ENCODE measurements at places on chromosomes 11 and 22.

GRCh38 chr11:2251138-2251537, 19.2 kb downstream of the ASCL2 start:
- no peak for DNase-seq

- no peak for DNase-seq
These were observed 2.5 kb downstream of the CELF1 start for GRCh38 chr11:47550288-47551047.

- DNase-seq: no peak
These were observed 812 bp downstream of the FADD start for GRCh38 chr11:70203751-70204465.

- peak; percentile 93 for DNase-seq
These were observed 69.7 kb upstream of the EP300 start for GRCh38 chr22:41022470-41023298.

GRCh38 chr11:61486011-61486620, 22.4 kb upstream of the LRRC10B start:
- DNase-seq: no peak

DNA sequence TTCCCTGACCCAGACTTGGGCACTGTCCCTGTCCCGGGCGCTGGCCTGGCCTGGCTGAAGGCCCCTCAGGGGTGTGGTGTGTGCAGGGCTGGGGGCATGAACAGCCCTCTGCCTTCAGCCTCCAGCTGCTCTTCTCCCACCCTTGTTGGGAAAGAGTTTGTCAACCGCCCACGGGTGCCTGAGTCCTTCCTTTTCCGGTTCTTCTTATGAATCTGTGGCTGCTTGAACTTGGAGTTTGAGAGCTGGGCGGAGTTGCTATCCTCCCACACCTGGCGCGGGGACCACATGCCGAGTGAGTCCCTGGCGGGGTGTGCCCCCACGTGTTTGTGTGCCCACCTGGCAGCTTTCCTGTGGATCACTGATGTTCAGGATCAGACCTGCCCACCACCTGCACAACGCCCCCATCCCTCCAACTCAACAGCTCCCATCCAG, 13.4 kb downstream of the NFAM1 start:
- no peak for DNase-seq

DNA sequence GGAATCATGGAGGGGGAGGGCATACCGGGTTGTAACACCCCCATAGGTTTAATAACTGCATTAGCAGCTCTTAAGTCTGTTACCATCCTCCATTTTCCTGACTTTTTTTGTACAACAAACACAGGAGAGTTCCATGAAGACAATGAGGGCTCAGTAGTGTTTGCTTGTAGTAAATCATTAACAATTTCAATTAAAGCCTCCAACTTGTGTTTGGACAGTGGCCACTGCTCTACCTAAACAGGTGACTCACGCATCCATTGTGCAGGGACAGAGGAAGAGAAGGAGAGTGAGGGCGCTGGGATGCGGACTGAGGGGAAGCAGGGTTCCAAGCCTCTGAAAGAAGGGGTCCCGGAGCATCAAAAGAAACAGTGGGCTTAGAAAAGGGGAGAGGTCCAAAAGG, 21.3 kb upstream of the MTNR1B start:
- DNase-seq: no peak

DNA sequence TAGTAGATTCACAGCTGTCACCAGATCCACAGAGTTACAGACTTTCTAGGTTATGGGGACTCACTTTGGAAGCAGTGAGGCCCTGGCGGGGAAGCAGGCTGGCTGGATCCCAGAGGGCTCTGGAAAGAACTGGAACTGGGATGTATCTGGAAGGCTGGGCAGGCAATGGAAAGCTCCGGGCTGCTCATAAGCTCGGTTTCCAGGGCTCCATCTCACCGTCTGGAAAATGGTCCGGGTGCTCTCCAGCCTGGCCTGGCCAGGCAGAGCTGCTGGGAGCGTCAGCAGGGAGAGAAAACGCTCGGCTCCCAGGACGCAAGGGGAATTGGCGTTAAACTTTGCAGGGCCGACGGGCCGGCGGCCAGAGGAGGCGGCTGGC, 335 bp upstream of the SEZ6L start:
- DNase-seq: peak; percentile 75

DNA sequence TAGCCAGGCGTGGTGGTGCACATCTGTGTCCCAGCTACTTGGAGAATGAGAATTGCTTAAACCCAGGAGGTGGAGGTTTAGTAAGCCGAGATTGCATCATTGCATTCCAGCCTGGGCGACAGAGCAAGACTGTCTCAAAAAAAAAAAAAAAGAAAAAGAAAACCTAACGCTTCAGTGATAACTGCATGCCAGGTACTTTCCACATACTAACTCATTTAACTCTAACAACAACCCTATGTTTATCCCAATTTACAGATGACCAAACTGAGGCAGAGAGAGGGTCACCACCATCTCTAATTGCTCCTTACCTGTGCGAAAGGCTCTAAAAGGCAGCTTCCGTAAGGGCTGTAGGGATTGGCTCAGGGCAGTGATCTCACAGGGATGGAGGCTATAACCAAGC, 11.6 kb downstream of the PISD start:
- no peak for DNase-seq

- no peak for DNase-seq
These were observed 562.0 kb downstream of the MN1 start for GRCh38 chr22:27239520-27239919.

GRCh38 chr11:78791254-78791653, 216.6 kb upstream of the NARS2 start:
- DNase-seq: peak; percentile 51

- DNase-seq: peak; percentile 89
These were observed 99.4 kb downstream of the MIAT start for GRCh38 chr22:26756675-26757293.

GRCh38 chr22:26722159-26722558, 64.8 kb downstream of the MIAT start:
- no peak for DNase-seq

- no peak for DNase-seq
These were observed 114.6 kb upstream of the BID start for GRCh38 chr22:17888855-17889254.

DNA sequence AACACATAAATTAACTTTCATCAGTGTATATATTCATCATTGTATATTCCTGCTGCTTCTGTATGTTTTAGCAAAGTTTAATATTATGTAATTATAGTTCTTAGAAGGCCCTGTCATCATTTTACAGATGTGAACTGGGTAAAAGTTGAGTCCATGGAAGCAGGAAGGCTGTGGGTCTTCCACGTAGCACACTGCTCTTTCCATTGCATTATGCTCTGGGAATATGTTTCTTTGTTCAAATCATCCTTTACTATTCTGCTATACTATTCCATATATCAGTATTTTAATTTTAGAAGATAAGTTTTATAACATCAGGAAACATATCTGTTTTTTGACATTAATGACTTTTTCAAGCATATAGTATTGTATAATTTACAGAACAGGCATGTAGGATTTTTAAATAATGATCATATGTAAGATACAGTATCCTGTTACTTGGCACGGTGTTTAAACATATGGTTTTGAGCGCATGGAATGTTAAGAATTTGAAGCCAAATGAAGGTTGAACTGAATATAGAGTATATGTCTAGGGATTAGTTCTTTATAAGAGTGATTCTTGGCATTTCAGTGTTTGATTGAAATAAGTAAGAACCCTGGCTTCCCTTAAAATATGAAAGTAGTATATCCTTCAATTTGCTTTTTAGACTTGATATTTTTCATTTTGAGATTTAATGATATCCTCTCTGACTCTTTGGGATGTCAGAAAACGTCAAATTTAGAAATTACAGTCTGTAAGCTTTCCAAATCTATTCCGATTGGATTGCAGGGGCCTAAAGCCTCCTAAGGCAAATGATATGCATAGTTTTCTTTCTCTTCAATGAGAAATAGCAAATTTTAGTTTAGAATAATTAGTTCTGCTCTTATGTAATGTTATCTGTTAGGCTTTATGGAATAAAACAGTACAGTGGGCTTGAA, 8.6 kb downstream of the CCDC81 start:
- DNase-seq: no peak

- DNase-seq: peak; percentile 67
These were observed 20.3 kb downstream of the TEF start for GRCh38 chr22:41401781-41402648.

DNA sequence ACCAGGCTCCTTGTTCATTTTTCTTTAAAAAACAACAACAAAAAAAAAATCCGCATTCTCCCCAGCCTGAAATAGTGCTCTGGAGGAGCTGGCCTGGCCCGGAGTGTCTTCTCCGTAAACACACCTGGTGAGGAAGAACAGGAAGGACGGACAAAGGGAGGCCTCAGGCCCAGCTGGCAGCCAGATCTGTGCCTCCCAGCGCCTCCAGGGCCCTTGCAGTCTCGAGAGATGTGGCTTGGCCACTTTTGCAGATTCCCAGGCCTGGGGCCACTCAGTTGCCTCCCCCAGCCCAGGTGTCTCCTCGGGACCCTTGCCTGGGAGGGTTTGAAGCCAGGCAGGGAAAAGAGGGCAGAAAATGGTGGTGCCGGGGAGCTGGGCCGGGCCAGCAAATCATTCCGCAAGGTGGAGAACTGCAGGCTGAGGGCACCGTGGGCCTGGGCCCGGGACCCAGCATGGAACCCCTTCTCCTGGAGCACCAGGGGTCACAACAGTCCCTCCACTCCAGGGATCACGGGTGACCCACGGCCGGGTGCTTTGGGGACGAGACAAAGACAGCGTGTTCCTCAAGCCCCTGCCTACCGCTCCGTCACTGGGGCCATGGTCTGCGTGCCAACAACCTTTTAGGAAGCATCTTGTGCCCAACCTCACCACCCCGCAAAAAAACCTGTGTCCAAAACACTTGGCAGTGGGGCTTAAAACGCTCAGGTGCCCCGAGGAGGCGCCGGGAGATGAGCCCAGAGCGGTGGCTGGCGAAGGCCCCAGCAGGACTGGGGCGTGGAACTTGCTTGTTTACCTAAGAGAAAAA, 67.1 kb upstream of the WNT7B start:
- no peak for DNase-seq

DNA sequence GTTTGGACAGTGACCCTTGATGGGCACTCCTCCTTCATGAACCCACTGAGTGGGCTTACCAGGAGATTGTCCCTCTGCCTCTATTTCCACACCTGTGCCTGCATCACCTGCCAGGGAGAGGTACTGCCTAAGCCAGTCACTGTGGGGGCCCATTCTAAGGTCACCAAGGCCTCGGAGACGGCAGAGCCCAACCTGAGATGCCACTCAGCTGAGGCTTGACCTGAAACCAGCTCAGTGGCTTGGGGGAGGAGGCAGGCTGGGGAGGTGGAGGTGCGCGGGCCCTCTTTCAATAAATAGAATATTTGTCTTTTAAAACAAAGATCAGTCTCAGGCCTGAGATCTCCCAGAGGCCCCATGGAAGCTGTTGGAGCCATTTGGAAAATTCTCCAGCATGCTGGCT, 84.5 kb downstream of the DHCR7 start:
- DNase-seq: no peak

DNA sequence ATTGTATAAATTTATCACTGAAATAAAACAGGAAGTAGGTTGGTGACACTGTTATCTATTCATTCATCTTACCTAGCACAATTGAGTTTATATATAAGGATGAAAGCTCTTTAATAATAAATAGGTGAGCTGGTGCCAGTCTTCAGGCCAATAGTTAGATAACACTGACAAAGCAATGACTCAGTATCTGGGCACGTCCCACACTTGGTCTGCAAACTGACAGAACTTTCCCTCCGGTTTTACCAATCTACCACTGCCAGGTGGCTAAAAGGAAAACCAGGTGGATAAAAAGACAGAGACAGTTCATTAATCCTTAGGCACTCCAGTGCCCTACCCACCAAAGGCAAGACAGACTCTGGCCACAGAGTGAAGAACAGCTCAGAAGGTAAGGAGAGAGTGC, 17.6 kb downstream of the DDB1 start:
- no peak for DNase-seq

DNA sequence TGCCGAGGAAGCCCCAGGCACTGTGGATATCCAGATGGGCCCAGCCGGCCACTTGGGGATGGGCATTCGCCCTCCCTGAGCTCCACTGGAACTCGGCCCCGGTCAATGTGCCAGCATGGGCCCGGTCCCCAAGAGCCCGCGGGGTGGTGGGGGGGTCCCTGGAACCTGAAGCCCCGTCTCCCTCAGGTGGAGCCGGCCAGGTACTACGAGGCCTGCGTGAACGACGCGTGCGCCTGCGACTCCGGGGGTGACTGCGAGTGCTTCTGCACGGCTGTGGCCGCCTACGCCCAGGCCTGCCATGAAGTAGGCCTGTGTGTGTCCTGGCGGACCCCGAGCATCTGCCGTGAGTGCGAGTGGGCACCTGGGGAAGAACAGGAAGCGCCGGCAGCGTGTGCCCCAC, 21.2 kb downstream of the MUC5AC start:
- no peak for DNase-seq

GRCh38 chr11:134153147-134153905, 70.4 kb downstream of the NCAPD3 start:
- DNase-seq: no peak

DNA sequence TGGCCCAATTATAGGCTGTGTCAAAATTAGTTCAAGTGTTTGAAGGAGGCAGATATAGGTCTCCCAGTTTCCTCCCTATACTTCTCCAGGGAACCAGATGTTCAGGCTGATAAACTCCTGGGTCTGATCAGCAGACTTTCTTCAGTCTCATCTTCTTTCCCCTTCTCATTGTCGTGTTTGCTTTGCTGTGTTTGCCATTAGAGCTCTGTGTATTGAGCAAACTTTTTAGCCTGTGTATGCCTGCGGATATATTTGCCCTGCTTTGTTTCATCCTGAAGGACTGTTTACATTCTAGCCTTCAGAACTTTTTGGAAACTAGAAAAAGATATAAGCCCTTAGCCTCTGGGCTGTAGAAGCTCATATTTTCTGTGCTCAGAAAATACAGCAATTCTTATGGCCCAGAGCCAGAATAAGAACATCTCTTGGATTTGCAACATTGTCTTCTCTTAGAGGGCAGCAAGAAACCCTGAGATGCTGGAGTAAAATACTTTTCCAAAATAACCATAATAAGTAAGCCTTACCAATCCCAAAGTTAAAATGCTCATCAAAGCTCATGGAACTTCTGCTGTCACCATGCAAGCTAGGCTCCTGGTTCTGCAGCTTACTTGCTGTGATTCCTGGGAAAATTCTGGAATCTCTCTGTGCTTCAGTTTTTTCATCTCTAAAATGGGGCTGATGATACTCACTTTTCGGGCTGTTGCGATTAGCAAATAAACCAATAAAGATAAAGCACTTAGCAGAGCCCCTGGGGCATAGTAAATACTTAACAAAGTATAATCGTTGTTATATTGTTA, 34.1 kb upstream of the ME3 start:
- DNase-seq: no peak

Measured in brain (organoid and tissue), 16 donors.